Activated naive CD8-positive, alpha-beta T cell treated with anti-CD3 and anti-CD28 coated beads for 36 hours (primary cell): ENCODE measurements at places on chromosomes 1 and 21. TPM values are rescaled to one million over a fixed set of nuclear protein-coding genes. Genes with fewer than 3 reads are reported as not detected.
A peak's percentile ranks its signal among the peaks of the same experiment; 100 is the strongest.

DNA sequence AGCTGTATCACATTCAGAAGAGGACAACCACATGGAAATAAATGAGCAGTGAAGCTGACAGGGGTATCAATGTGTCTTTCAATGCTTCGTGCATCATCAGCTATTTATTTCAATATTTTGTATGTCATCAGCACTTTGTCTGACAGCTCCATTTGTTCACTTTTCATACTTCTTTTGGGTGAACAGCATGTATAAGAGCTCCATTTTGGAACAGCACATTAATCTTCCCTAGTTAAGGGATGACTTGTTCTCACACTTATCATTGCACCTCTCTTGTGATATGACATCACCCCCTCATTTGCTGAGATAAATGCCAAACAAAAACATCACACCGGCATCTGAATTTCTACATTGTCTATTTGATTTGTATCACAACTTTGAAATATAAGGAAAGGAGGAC lies 190.6 kb upstream of the SAMSN1 start:
- no peak overlapping the region for H3K4me3 ChIP-seq
- peak overlapping the region; percentile 96 for H3K27ac ChIP-seq
- DNase-seq = no peak
- H3K27me3 ChIP-seq = peaks cover 6% of the 10 kb centered on the region
- H3K4me1 ChIP-seq = peaks cover 42% of the 10 kb centered on the region

ADGRL4 gene
- total RNA-seq = not detected

GRCh38 chr1:38832370-38832734 lies 27.2 kb downstream of the RRAGC start:
- peaks cover 4% of the 10 kb centered on the region for H3K4me1 ChIP-seq
- no peak overlapping the region for H3K4me3 ChIP-seq
- H3K36me3 ChIP-seq = no peaks in the 10 kb centered on the region
- no peak overlapping the region for H3K27ac ChIP-seq
- H3K27me3 ChIP-seq = peaks cover 18% of the 10 kb centered on the region

DNA sequence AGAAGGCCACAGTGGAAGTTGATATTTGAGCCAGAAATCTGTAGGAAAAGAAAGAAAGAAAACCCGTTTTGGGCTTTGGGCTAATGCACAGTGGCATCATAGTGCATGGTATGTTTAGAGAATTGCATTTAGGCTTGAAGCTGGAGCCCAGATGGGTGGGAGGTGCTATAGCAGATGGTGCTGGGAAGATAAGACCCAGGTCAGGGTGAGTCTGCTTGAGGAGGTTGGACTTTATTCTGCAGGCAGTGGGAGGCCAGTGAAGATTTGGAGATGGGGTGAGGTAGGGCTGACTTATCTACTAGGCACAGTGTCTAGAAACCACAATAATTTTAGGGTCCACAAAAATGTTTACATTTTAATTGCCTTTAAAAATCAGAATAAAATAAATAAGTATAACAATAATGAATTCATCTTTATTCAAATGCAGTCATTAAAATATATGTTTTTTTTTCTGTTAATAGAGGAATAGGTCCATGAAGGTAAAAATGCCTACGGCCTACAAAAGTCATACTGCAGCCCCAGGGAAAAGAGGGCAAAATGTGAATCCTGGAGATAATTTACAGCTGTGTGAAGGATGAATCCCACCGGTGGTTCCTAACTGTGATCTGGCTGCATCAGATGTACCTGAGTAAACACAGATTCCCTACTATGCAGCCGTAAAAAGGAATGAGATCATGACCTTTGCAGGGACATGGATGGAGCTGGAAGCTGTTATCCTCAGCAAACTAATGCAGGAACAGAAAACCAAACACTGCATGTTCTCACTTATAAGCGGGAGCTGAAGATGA lies 8.7 kb downstream of the DNAJC6 start:
- H3K27ac ChIP-seq = no peak overlapping the region
- H3K27me3 ChIP-seq = peaks cover 12% of the 10 kb centered on the region
- peaks cover 5% of the 10 kb centered on the region for H3K36me3 ChIP-seq
- H3K4me1 ChIP-seq = peaks cover under 1% of the 10 kb centered on the region

- no peak overlapping the region for H3K27ac ChIP-seq
- no peak for DNase-seq
- H3K4me3 ChIP-seq = no peak overlapping the region
- H3K36me3 ChIP-seq = peaks cover 60% of the 10 kb centered on the region
- H3K4me1 ChIP-seq = peaks cover 5% of the 10 kb centered on the region
Measured at GRCh38 chr1:41589395-41589794, 104.9 kb upstream of the EDN2 start.

- H3K4me3 ChIP-seq = no peak overlapping the region
- peaks cover 60% of the 10 kb centered on the region for H3K36me3 ChIP-seq
- H3K27me3 ChIP-seq = no peaks in the 10 kb centered on the region
- H3K27ac ChIP-seq = peak overlapping the region; percentile 55
- H3K4me1 ChIP-seq = peaks cover 89% of the 10 kb centered on the region
- DNase-seq = no peak
Measured at GRCh38 chr1:42941640-42942330, 16.9 kb downstream of the SLC2A1 start.

DNA sequence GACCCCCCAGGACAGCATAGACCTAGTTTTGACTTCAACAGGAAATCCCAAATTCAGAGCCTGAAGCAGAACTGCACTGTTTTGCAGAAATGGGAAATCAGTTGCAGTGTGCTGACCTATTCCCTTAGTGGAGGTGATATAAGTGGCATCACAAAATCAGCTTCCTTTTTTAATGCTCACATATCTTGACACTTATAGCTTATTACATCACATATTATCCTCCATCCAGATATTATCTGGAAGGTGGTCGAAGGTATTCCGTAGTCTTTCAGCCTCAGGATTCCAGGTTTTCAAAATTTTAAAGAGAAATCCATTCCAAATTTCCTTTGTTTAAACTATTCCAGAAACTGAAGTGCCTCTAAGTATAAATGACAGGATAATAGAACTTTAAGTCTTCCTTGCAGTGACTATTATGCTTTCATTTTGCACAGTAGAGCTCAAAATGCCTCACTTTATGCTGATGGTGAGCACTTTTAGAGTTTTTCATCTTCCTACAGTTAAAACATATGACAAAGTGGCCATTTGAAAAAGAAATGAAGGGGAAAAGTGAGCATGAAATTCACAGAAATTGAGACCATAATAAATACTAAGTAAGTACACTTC lies 106.4 kb upstream of the DPYD start:
- H3K4me3 ChIP-seq = no peak overlapping the region
- no peak for DNase-seq
- H3K27ac ChIP-seq = no peak overlapping the region
- H3K4me1 ChIP-seq = peaks cover 4% of the 10 kb centered on the region
- H3K36me3 ChIP-seq = no peaks in the 10 kb centered on the region

GRCh38 chr1:84973498-84974334 lies 23.2 kb downstream of the MCOLN2 start:
- peaks cover 3% of the 10 kb centered on the region for H3K27me3 ChIP-seq
- H3K4me3 ChIP-seq = no peak overlapping the region

- no peaks in the 10 kb centered on the region for H3K27me3 ChIP-seq
- H3K4me3 ChIP-seq = no peak overlapping the region
- DNase-seq = no peak
- H3K27ac ChIP-seq = no peak overlapping the region
- H3K4me1 ChIP-seq = no peaks in the 10 kb centered on the region
Measured at GRCh38 chr21:34261841-34262468, 101.9 kb upstream of the KCNE2 start.

DNA sequence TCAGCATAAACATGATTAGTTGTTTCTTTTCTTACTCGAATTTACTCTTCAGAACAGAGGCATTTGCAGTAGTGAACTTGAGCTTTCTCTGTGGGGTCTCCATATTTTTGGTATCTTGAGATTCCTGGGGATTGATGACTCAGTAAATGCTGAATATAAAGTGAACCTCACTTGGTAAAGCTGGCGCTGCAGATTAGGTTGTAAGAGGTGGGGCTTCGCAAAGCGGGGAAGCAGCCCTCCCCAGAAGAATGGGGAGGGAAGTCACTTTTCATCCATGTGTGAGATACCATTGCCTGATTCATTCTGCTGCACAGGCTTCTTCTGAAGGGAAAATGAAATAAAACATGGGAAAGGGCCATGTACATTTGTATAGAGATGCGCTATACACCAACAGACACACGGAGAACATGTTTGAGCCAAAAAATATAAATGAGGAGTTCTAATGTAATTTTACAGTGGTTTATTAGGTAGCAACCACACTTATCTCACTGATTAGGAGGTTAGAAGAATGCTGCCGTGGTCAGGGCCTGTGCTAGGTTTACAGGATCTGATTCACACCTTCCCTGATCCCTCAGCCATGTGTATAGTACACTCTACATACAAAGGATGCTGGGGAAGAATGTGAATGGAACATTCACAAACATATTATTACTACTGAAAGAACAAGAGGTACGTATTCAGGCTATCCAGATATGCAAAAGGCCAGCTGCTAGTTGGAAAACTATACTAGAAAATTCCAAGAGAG lies 63.5 kb downstream of the DNTTIP2 start:
- DNase-seq = no peak
- no peak overlapping the region for H3K4me3 ChIP-seq
- H3K27me3 ChIP-seq = no peaks in the 10 kb centered on the region
- H3K4me1 ChIP-seq = peaks cover 18% of the 10 kb centered on the region

PTGS2 gene
- total RNA-seq = 0.21 TPM

DNA sequence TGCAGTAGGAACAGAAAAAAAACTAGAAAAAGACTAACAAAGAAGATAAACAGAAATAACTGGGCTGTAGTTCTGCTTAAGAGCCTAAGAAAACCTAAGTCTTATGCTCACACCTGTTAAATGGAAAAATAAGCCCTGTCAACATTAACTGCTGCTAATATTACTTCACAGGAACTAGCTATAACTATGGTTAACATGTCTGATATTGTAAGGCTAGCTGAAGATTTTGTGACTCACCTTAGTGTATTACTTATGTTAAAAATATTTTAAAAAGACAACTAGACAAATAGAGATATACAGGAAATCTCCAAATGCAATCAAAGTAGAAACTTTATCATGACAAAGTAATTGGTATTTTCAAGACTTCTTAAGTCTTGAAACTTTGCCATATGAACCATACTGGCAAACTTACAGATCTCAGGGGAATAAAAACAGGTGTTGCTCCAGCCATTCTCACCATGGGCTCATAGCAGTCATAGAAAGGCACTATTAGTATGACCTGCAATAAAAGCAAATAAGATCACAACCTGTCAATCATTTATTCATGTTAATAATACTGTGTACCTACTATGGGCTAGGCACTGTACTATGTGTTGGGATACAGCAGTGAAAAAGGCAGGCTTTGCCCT lies 30.7 kb downstream of the KYAT3 start:
- H3K4me3 ChIP-seq = no peak overlapping the region
- peaks cover 6% of the 10 kb centered on the region for H3K4me1 ChIP-seq
- no peak overlapping the region for H3K27ac ChIP-seq
- peaks cover 26% of the 10 kb centered on the region for H3K36me3 ChIP-seq
- DNase-seq = no peak

OXCT2 gene
- total RNA-seq = 5.7 TPM

NLRP3 gene
- total RNA-seq = 9.1 TPM

DNA sequence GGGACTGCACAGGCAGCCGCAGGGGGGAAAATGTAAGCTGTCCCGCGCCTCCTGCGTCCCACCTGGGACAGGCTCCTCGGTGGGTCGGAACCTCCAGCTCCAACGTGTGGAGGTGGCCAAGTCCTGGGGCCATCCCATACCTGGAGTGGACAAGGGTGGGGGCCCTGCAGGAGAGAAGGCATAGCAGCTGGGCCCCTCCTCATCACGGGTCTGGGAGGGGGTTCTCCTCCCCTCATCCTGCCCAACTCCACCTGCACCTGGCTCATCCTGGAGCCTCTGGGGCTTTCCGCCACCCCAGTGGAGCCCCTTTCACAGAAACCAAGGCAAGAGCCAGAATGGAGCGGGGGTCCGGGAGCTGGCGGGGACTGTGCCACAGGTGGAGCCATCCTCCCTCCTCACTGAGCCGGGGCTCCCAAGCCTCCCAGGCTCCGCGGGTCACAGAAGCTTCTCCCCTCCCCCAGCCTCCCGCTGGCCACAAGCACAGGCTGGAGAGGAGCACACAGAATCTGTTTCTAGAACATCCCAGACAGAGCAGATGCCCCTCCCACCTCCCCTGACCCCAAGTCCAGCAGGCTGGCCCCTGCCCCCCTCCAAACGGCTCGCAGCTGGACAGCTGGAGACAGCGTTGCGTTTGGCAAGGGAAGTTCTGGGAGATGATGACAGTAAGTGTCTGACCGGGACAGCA lies 65.8 kb downstream of the MEGF6 start:
- H3K4me3 ChIP-seq = no peak overlapping the region
- no peaks in the 10 kb centered on the region for H3K27me3 ChIP-seq
- no peak for DNase-seq
- no peaks in the 10 kb centered on the region for H3K36me3 ChIP-seq
- no peaks in the 10 kb centered on the region for H3K4me1 ChIP-seq
- no peak overlapping the region for H3K27ac ChIP-seq
